ENCODE measurements at places on chromosomes 11 and 22.

DNA sequence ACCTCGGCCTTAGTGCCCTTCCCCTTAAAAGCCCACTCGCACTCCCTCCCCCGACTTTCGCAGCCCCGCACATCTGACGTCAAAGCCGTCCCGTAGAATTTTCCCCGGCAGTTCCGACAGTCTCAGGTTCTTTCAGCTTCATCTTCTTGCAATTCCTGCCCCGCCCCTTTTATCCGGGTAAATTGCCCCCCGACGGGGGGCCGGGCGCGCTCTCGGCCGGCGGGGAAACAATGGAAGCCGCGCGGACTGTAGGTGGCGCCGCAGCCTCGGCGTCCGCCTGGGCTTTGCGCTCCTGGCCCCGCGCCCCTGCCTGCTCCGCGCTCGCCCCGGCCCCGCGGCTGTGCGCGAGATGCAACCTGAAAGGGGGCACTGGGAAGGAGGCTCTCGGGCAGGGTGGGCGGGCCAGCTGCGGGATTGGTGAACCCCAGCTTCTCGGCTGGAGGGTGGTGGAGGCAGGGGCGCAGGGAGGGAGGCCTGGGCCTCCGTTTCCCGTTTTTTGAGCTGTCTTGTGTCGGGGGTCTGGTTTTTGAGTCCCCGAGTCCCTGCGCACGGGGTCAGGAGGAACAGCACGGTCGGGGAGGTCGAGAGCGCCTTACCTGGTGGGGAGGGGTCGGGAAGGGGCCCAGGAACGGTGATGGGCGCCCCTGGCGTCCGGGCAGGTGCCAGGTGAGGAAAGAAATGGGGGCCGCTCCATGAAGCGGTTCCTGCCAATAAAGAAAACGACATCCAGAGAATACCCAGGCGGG is 859 bp upstream of the FGF19 start:
- no peak for DNase-seq

DNA sequence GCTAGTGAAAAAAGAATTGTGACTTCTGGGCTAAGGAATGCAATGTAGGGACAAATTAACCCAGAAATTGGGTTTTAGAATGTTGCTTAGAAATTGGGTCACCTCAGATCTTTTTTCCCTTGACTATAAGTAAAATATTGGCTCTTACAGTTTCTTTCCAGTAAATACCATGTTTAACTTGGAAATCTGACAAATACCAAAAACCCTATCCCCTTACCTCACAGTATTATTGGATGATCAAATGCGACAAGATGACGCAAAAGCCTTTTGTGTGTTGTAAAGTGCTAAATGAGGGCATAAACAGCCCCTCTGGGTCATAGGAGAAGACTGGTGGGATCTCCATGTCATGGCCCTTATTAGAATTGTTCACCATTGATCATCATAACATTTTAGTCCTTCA is 6.1 kb upstream of the UPB1 start:
- DNase-seq, result no peak

DNA sequence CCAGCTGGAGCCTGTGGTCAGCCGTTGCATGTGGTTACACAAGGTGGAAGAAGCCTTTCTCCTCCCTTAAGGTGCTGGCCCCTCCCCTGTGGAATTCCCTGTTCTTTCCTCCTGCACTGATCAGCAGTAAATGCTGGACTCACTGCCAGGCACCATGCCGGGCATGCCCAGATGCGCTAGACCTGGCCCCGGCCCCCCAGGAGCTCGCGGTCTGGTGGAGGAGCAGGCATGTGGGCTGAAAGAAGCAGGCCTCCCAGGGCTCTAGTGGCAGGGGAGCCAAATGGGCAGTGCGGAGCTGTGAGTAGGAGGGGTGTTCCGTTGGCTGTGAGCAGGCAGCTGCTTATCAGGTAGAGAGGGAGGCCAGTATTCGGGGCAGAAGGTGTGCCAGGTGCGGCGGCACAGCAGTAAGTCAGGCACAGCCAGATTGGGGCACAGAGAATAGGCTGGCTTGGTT is 10.2 kb downstream of the DGKZ start:
- no peak for DNase-seq

GRCh38 chr11:120613264-120614226 is 102.0 kb downstream of the GRIK4 start:
- no peak for DNase-seq

DNA sequence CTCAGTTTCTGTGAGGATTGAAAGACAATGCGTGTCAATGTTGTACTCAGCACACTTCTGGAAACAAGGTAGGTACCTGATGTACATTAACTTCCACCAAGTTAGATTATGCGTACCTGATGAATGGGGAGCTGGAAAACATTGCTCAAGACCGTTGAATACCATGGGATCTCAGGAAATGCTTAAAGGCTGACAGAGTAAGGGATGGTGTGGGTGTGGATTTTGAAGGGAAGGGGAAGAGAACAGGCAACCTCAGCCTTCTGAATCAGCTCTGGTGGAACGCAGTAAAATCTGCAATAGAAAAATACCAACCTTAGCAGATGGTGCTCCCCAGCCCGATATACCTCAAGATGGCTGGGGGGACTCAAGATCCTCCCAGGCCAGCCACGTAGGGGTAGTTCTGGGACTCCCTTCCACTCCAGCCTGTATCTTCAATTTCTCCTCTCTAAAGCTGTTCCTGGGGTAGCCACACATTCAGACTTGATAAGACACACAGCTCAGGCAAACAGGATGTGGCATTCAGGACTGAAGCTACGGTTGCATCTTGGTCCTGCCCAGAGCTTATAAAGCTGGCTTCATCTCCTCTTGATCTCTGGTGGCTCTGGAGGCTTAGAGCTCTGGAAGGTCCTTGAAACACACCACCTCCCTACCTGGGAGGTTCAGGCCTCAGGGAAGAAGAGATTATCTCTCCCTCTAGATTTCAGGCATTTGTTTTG is 111.8 kb downstream of the CTNND1 start:
- DNase-seq, result no peak

DNA sequence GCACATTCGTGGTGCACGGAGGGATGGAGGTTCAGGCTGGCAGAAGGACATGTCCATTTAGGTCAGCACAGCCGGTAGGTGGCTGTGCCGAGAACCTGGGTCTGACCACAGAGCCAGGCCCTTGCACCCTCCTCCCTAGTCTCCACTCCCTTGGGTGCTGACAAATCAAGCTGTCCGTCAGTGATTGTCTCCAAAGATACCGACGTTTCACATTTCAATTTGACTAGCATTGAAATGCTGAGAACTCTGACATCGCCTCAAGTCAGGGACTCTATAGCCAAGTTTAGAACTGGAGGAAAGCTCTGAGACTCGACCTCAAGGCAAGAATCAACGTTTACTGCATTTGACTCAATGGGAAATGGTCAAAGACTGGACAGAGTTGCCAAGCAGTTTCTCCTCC is 1321.1 kb downstream of the TBC1D22A start:
- no peak for DNase-seq

DNA sequence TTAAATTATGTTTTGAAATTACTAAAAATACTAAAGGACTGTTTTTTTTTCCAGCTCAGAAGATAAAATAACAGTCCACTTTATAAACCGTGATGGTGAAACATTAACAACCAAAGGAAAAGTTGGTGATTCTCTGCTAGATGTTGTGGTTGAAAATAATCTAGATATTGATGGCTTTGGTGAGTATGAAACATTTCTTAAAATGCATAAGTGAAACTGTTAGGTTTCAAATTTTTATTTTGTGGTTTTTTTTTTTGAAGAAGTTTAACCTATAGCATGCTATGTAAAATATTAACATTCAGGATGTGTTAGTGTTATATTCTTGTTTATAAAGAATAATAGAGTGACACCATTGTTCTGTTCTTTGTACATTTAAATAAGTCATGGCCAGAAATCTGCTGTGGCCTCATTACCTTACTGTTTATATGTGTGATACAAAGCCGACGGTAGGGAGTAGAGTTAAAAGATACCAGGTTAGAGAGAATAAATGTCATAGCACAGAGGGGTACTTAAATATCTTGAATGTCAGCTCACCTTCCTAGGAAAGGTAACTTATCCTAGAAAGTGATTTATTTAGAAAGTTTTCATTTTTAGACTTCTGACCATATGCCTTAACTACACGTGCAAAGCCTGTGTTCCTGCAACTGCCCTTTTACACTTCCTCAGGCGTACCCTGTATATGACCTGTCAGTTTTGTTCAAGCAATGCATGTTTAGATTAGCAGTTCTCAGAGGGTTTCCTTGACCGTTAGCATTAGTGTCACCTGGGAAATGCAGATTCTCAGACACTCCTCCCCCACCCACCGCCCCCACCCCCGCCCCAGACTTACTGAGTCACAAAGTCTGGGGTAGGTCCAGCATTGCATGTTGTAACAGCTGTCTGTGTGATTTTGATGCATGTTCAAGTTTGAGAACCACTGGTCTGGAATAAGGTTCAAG is 6.3 kb downstream of the FDX1 start:
- no peak for DNase-seq

DNA sequence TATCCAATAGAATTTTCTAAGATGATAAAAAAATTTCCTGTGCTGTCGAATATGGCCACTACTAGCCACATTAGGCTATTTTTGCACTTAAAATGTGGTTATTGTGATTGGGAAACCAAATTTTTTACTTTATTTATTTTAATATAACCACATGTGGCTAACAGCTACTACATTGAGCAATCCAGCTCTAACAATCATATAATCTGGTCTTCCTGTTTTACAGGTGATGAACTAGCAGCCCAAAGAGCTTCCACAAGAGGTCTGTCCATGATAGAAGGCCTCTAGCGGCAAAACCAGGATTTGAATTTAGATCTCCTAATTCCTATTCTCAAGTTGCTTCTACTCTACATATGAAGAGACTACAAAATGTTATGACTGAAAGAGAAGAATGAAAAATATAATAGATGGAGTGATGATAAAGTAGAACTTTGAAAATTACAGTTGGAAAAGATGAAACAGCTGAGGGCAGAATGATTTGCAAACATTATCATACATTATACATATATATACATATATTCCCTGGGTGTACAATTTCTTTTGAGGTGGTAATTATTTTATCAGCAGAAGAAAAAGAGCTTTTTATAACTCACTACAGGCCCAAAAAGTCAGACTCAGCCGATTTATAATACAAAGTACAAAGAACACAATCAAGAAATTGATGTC is 363.5 kb upstream of the PITPNB start:
- DNase-seq, result no peak

DNA sequence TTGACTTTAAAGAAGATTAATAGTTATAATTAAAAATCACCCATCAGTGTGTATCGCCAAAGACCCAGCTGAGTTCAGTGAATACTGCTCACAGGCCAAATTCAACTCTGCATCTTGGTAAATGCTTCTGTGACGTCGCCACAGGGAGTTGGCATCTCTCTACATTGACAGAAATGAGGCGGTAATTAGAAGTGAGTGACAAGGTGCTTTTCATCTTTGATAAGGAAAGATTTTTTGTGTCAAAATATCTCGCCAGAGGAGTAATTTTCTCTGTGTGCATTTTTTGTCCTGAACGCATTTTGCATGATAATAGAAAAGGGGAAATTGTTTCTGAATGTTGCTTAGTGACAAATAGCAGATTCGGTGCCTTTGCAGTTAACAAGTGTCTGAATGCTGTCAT is 345.8 kb downstream of the CNTN5 start:
- DNase-seq, result no peak
